Ovary (tissue), 10 donors: ENCODE measurements at places on chromosomes 1 and 21. TPM values are rescaled to one million over a fixed set of nuclear protein-coding genes. Genes with fewer than 3 reads are reported as not detected.

- DNase-seq: no peak
Observed at GRCh38 chr1:12203216-12204007, 26.4 kb upstream of the VPS13D start.

GRCh38 chr1:94599095-94599813 lies 57.7 kb upstream of the F3 start:
- DNase-seq: peak; percentile 73

The MFN2 gene
- total RNA-seq: 27.8 TPM

The FCRL2 gene
- not detected for total RNA-seq

DNA sequence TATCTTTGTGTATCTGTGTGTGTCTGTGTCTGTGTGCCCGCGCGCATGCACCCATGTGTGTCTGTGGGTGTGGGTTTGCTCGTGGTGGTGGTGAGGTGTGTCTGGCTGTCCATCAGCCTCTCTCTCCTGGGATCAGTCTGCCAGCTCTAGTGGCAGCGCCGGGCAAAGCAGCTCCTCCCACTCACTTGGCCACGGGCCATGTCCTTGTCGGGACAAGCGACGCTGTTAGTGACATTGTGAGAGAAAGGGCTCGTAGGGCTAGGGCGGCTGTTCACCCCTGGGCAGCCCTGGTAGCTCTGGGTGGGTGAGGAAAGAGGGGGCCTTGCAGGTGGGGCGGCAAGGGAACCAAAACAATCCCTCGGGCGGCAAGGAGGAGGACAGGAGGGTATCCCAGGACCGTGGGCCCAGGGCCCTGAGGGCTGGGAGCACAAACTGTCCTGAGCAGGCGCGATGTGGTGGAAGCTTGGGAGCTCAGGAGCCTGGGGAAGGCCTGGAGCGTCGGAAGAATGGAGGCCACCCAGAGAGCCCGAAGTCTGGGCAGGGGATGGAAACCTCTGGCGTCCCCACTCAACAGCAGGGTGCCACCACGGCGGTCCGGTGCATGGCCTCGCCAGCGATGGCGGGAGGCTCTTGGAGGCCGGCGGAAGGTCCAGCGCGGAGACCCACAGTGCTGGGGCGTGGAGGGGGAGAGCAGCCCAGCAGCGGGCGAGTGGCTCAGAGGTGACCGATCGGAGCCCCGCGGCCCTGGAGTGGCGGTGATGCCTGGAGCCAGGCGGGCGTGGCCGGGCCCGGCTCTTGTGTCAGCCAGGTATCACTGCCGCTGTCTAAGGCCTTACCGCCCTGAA lies 140.5 kb downstream of the LIPI start:
- DNase-seq: no peak

The FCMR gene
- total RNA-seq: 8.4 TPM

DNA sequence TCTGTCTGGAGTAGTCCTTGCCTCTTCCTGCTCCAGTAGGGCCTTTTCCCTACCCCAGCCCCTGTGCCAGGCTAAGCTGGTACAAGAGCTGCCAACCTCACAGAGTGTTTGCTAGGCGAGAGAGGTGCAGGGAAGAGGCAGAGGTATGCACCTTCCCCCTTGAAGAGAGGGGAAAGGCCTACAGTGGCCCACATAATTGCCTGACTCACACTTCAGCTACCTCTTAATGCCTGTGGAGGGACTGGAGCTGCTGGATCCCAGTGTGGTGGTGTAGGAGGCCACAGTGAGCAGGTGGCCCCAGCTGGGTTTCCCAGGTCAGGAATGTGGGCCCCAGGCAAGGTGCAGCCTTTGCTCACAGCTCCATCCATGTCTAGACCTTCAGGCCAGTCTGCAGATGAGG lies 3.3 kb upstream of the CCDC28B start:
- DNase-seq: no peak

The EFNA3 gene
- total RNA-seq: 1.7 TPM

The NECTIN4 gene
- not detected for total RNA-seq

DNA sequence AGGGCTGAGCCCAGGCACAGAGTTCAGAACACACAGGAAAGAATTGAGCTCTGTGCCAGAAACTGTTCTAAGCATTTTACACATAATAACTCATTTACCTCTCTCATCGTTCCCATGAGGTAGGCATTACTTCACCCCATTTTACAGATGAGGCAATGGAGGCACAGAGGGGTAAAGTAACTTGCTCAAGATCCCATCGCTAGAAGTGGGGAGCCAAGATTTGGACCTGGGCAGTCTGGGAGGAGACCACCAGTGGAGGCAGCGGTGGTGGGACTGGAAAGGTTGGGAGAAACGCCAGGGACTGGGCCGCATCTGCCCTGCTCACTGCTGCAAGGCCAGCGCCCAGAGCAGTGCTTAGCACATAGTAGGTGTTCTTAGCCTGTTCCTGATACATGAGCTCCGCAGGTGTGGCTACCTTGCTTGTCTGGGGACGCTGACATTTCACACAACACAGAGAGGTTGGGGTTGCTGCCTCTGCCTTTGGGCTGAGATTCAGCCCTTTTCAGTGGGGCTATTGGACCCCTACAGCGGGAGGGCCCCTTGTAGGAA lies 27.8 kb upstream of the EPS8L3 start:
- no peak for DNase-seq

The OR14C36 gene
- total RNA-seq: not detected

- no peak for DNase-seq
Observed at GRCh38 chr1:5901841-5902240, 90.4 kb downstream of the NPHP4 start.

- no peak for DNase-seq
Observed at GRCh38 chr1:30754684-30755171, 2.8 kb downstream of the LAPTM5 start.

The USP48 gene
- total RNA-seq: 68.6 TPM

- DNase-seq: no peak
Observed at GRCh38 chr1:43605766-43606165, 44.2 kb upstream of the KDM4A start.

The CDC42 gene
- total RNA-seq: 200 TPM

GRCh38 chr1:50126927-50127715 lies 18.4 kb downstream of the ELAVL4 start:
- no peak for DNase-seq

- DNase-seq: no peak
Observed at GRCh38 chr1:172497230-172497629, 35.7 kb upstream of the SUCO start.

DNA sequence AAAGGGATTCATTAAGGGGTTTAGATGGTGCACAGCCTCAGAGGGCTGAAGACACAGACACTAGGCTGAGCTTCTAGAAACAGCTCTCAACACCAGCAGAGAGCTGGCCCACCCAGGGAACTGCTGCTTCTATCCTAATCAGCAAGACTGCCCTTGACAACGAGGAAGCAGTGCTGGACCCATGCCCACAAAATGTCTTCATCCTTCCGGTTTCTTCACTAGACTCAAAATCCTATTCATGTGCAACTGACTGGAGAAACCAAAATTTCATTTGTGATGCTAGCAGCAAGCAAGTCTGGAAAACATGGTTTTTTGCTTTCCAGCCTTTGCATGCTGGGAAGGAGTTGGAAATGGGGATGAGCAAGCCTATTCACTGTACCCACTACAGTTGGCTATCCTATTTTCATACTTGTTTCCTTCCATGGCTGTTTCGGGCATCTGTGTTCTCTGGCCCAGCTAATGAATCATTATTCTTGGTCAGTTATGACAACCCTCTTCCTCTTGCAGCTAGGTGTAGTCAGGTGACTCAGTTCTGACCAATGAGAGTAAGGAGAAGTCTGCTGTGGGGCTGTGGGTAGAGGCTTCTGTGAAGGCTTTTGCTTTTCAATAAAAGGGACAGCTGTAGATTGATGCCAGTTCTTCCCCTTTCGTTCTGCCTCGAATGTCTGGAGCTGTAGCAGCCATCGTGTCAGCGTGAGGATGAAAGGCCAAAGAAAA lies 14.6 kb upstream of the TMEM61 start:
- no peak for DNase-seq

DNA sequence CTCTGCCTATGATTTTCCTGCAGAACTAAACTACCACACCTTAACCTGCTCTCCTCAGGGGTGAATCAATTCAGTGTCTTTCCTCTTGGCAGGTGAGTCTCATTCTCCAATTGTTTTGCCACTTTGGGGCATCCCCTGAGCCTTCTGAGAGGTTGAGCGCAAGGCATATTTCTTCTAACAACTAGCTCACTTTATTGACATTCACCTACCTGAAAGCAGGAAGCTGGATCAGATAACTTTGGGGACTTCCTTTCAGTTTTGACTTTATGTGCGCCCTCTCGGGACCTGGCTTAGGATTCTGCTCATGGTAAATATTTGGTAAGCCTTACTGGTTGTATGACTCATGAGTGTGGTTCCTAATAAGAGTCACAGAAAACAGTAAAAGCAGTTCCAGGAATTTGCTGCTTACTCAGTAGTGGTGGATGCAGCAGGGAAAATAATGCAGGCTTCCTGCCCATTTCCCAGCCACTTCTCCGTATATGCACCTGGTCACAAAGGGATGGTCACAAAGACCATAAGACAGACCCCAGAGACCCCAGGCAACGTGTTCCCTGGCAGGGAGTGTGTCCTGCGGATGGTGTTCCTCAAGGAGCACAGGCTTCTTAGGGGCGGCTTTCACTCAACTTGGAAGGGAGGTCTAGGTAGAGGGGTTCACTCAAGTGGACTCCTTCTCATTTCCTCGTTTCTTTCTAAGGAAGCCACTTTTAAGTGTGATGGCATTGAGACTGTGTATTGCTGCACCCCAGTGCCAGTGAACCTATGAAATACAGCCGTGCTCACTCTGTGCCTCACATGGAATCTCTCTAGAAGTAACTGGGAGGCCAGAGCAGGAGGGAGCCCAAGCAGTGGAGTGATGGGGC lies 22.0 kb upstream of the BATF3 start:
- DNase-seq: no peak

The CNIH3 gene
- total RNA-seq: 8.5 TPM

DNA sequence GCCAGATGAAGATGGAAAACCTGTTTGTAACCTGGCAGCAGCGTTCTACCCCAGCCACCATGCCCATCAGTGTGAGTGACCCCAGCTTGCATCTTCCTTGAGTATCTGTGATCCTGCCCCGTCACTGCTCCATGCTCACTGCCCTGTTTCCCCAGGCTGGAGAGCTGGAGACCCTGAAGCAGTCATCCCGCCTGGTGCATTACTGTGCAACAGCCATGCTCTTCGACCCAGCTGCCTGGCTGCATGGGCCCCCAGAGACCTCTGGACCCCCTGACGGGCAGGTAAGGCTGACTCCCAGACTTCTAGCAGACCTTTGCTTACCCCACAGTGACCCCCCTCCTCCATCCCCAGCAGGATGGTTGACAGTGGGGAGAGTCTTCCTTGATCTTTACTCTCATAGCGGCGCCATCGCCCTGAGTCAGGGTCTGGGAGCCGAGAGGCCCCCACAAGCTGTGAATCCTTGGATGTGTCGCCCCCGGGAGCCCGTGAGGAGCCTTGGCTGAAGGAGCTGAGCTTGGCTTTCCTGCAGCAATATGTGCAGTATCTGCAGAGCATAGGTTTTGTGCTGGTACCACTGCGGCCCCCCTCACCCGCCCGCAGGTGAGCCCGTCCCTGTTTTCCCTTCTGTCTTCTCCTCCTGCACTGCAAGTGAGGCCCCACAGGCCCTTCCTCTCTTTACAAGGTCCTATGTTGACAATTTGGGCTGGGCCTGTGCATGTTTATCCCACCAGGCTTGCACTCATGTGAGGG lies 10.4 kb downstream of the HYI start:
- DNase-seq: peak; percentile 7

- DNase-seq: no peak
Observed at GRCh38 chr1:25731148-25731547, 68.8 kb upstream of the SELENON start.

- DNase-seq: no peak
Observed at GRCh38 chr1:37704966-37705365, 12.7 kb downstream of the CDCA8 start.

The SMG5 gene
- 44.6 TPM for total RNA-seq

- DNase-seq: no peak
Observed at GRCh38 chr21:39148975-39149374, 34.3 kb downstream of the PSMG1 start.

DNA sequence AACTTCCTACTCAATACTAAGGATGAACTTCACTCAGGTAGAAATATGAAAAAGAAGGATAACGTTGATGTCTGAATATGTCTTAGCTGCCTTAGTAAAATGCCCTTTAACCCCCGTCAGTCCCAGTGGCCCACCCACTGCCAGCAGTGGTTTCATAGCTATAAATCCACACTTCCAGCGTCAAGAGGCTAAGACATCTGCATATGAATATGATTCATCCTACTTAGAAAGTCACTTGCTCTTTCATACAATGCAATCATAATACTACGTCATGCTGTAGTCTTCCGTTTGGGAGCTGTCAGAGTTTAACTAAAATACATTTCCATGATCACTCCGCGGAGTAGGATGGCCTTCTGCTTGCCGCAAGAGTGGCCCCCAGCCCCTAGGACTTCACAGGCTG lies 247.3 kb downstream of the SDCCAG8 start:
- no peak for DNase-seq

- no peak for DNase-seq
Observed at GRCh38 chr1:205610036-205610435, 21.8 kb downstream of the ELK4 start.

- DNase-seq: no peak
Observed at GRCh38 chr1:116717318-116717717, 36.9 kb upstream of the CD2 start.

The CFHR2 gene
- total RNA-seq: not detected

- no peak for DNase-seq
Observed at GRCh38 chr1:172999349-172999748, 51.4 kb downstream of the TNFSF18 start.

DNA sequence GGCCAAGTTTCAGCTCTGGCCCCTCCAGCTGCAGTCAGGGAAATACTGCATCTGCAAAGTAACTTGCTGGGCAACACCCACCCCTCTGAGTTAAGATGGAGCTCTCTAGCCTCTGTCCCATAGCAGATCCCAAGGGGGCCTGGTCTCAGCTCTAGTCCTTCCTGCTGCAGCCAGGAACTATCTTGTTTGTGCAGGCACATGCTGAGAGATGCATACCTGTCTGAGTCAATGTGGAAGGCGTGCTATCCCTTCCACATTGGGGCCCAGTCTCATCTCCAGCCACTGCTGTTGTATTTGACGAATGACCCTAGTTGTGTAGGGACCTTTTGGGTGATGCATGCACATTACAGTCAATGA lies 76.4 kb downstream of the CTH start:
- DNase-seq: no peak

- no peak for DNase-seq
Observed at GRCh38 chr1:160724465-160725242, 13.0 kb upstream of the CD48 start.

GRCh38 chr1:59266180-59266926 lies 30.5 kb upstream of the FGGY start:
- DNase-seq: no peak

DNA sequence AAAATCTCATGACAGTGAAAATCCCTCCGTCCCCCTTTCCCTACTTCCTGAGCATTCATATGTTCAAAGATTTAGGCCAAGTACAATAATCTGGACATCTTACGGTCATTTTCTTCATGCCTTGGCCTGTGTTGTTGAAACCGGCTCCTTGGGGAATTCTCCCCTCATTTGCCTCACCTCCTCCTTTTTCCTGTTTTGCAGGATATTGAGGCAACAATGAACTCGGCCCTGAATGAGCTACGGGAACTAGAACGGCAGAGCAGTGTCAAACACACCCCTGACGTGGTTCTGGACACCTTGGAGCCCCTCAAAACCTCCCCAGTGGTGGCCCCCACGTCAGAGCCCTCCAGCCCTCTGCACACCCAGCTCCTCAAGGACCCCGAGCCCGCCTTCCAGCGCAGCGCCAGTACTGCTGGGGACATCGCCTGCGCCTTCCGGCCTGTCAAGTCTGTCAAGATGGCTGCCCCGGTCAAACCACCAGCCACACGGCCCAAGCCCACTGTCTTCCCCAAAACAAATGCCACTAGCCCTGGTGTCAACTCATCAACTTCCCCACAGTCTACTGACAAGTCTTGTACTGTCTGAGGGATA lies 9.3 kb upstream of the IKBKE start:
- no peak for DNase-seq

- DNase-seq: no peak
Observed at GRCh38 chr1:204282761-204283221, 69.0 kb upstream of the GOLT1A start.
